ENCODE measurements at places on chromosomes 13 and 19.

- DNase-seq, result no peak
These were observed 105.5 kb downstream of the POU4F1 start for GRCh38 chr13:78497702-78498355.

DNA sequence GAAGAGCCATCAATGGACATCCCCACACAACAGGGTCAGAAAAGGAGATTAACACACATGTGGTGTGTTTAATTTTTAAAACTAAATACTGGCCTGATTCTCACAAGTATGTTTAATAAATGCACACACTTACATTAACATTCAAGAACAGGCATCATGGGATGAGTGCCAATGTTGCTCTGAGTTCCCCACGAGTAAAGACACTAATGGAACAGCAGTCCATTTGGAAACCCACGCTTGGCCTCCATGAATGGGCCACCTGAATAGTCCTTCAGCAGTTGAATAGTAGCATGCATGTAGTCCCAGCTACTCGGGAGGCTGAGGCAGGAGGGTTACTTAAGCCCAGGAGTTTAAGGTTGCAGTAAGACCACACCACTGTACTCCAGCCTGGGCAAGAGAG, 195.2 kb upstream of the IPO5 start:
- DNase-seq, result no peak

DNA sequence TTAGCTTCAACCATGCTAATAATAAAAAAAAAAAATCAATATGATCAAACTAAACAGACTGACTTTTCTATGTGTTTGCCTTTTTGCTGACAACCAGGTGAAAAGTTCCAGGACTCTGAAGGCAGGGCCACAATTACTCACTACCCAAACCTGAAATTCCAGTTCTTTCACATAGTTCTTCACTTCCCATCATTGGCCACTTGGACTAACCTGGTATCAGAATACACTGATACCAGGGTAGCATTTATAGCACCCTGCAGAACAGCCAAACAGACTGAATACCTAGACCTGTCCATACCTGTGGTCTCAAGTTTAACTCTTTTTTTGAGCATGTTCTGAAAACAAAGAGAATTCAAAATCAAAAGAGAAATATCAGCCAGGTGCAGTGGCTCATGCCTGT, 25.1 kb downstream of the ELF1 start:
- DNase-seq, result no peak

GRCh38 chr19:50500060-50500752, 10.8 kb downstream of the JOSD2 start:
- DNase-seq, result no peak

DNA sequence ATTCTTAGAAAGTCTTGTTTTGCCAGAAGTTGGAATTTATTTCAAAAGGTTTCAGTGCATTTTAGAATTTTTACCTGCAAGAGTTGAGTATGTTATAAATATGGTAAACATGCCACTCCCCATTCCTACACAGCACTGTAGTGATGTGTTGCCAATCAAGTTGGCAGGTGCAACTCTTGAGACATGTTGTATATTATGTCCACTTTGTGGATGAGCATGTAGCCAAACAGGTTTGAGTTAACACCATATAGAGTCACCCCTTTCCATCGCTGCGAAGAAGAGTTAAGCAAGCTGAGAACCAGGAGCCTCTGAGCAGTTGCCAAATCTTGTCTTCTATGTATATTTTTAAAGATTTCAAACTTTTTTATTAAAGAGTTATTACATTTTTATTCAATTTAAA, 359.8 kb downstream of the LMO7 start:
- no peak for DNase-seq

DNA sequence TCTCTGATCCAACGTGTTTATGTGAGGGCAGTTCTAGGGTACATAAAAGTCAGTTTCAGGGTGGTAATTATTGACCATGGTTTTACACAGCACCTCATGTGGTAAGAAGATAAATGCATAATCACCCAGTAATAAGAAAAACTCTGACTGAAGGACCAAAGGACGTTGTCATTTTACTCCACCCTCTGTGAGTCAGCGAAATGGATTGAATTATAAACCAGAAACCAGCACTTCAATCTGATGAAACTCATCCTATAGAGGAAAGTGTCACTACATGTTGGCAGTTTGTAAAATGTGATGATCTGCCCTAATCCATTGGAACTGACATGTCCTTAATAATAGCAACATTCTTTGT, 406.8 kb downstream of the KLF5 start:
- no peak for DNase-seq

- no peak for DNase-seq
These were observed 104.2 kb downstream of the UBL3 start for GRCh38 chr13:29746148-29746677.

DNA sequence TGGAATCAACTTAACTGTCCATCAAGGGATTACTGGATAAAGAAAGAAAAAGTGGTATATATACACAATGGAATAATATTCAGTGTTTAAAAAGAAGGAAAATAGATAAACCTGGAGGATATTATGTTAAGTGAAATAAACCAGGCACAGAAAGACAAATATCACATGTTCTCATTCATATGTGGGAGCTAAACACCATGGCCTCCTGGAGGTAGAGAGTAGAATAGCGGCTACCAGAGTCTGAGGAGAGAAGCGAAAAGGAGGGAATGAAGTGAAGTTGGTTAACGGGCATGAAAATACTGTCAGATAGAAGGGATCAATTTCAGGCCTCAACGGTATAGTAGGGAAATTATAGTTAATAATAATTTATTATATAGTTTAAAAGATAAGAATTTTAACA, 147.5 kb upstream of the OBI1 start:
- DNase-seq, result no peak

DNA sequence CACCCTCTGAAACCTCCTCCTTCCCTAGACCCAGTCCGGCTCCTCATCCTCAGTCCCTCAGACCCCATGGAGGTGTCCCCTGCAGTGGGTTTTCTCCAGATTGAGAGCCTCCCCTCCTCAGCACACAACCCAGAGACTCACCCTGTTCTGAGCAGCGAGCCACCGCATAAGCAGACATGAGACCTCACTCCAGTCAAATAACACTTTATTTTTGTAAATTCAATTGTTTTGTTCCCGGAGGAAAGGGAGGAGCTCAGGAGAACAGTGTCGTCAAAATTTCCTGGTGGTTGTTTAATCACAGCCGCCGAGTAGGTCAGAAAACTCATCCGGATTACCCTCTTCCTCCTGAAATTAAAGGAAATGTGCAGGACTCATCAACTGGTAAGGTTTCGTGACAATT, 57.5 kb downstream of the ERICH4 start:
- no peak for DNase-seq

DNA sequence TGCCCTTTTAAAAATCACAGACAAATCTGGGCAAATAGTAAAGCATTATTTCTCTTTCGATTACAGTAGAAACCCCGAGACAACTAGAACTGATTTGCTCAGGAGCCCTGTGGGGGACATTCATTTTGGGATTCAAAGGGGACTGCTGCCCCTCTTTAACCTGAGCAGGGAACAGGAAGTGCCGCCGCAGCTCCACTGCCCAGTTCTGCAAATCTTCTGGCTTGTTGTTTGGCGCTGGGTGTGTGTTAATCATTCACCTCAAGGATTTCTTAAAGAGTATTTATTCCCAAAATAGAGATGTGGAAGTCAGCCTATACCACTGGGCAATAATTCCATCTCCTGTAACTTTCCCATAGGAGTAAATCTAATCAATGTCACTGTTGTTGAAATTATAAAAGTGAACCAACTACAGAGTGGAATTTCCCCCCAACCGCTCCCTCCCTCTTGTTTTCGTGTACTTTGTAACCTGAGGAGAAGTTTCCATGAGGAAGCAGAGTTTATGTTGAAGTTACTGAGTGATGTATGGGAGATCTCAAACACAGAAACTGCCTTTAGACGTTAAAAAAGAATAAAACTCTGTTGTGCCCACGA, 515.8 kb downstream of the KLF12 start:
- no peak for DNase-seq

- no peak for DNase-seq
These were observed 1919.3 kb downstream of the PCDH9 start for GRCh38 chr13:65310663-65311328.

DNA sequence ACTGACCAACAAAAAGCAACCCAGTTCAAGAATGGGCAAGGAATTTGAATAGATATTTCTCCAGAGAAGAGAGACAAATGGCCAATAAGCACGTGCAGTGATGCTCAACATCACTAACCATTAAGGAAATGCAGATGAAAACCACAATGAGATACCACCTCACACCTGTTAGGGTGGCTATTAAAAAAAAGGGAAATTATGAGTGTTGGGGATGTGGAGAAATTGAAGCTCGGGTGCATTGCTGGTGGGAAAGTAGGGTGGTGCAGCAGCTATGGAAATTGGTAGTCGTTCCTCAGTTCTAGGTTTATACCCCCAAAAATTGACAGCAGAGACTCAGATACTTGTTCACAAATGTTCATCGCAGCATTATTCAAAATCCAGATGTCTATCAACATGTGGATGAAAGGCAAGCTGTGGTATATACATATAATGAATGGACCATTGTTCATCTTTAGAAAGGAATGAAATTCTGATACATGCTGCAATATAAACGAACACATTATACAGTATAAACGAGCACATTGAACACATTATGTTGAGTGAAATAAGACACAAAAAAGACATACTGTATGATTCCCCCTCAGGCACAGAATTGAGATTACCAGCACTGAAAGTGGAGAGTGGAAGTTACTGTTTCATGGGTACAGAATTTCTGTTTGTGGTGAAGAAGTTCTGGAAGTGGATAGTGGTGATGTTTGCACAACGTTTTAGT, 927 bp downstream of the CHAMP1 start:
- DNase-seq, result no peak

GRCh38 chr19:35805526-35806102, 7.0 kb downstream of the PRODH2 start:
- no peak for DNase-seq

DNA sequence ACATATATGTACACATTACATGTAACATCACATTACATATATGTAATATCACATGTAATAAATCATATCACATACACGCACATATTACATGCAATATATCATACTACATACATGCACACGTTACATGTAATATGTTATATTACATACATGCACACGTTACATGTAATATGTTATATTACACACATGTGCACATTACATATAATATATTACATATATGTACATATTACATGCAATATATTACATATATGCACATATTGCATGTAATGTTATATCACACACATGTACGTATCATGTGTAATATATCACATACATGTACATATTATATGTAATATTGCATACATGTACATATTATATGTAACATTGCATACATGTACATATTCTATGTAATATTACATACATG, 77.6 kb downstream of the GADD45B start:
- no peak for DNase-seq

DNA sequence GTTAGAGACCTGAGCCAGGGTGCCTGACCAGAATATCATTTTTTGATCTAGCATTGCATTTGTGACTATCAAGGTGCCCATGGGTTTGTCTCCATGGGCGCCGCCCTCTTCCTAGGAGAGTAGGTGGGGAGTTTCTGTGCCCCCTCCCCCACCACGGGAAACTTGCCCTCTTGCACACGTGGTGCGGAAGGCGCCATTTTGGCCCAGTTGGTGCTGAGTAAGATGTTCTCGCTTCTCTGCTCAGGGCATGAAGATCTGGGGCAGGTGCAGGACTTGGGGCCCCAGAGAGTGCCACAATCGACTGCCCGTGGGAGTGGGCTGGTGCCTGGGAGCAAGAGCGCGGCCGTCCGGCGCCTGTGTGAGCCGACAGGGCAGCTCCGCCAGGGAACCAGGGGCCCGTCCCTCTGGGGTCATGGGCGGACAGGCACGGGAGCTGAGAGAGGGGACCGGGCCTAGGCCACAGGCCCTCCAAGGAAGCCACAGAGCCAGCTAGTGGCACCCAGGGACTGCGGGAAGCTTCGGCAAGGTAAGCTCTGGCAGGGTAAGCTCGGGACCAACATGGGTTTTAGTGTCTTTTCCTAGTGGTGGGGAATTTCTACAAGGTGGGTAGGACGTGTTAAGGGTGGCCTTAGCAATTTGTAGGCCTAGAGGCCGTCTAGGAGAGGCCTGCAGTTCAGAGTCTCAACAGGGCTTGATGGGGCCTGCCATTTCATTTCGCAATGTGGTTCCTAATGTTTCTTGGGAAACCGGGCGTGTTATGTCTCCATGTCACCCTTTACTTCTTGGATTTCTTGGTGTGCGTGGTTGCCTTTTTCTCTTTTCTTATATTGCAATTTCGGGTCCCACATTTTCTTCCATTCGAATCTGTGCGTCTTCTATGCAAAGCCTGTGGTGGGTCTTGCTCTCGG, 14.5 kb downstream of the SACS start:
- DNase-seq, result no peak

DNA sequence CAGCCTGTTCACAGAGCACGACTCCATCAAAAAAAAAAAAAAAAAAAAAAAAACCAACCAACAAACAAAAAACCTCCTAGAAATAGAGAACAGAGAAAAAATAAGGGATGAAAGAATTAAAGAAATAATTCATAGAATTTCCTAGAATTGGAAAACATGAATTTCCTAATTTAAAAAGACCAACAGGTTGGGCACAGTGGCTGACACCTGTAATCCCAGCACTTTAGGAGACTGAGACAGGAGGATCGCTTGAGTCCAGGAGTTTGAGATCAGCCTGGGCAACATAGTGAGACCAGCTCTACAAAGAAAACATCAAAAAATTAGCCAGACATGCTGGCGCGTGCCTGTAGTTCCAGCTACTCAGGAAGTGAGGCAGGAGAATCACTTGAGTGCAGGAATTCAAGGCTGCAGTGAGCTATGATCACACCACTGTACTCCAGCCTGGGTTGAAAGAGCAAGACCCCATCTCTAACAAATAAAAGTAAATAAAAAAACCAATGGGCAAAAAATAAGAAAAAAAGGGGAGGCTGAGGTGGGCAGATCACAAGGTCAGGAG, 6.5 kb downstream of the SPART start:
- DNase-seq, result no peak

DNA sequence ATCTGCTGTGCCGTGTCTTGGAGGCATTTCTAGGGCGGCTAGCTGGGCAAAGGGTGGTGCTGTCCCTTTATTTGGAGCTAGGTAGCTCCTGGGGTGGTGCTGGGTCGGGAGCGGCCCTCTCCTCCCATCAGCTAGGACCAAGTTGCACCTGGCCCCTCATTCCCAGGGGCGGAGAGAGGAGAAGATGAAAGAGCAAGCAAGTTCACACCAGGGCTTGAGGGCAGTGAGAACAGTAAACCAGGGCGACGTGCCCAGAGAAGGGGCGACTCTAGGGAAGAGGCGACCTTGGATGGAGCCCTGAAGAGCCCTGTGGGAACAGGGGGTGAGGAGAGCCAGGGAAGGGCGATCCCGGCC, 17.0 kb upstream of the KCNN1 start:
- DNase-seq, result no peak

Data from activated CD4-positive, alpha-beta T cell treated with anti-CD3 and anti-CD28 coated beads, Interleukin-2, amount 10 ng/mL, durations not matched to agents 7 days and 5 days (primary cell).